Hypothalamus (tissue), 51 donors: ENCODE measurements at places on chromosomes 2 and 18.
A peak's percentile ranks its signal among the peaks of the same experiment; 100 is the strongest.

DNA sequence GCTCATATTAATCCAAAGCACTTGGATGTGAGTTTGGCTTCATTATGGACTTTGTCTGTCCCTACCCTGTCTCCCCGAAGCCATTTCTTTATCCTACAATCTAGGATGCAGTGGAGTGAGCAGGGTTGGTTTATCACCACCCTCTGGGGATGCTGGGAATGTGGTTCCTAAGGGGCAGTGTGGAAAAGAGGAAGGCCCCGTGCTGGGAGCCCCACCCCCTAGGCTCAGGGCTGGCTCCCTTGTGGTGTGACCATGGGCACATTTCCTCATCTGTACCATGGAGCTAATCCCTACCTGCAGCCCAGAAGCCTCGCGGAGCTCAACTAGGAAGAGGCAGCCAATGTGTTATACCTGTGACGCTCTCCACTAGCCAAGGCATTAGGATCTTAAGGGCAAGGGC, 92.5 kb downstream of the TGOLN2 start:
- DNase-seq, result no peak

- peak; percentile 31 for DNase-seq
These were observed 139.4 kb downstream of the AKAIN1 start for GRCh38 chr18:5057386-5058348.

- DNase-seq, result no peak
These were observed 90.4 kb downstream of the MARCHF4 start for GRCh38 chr2:216281876-216282275.

DNA sequence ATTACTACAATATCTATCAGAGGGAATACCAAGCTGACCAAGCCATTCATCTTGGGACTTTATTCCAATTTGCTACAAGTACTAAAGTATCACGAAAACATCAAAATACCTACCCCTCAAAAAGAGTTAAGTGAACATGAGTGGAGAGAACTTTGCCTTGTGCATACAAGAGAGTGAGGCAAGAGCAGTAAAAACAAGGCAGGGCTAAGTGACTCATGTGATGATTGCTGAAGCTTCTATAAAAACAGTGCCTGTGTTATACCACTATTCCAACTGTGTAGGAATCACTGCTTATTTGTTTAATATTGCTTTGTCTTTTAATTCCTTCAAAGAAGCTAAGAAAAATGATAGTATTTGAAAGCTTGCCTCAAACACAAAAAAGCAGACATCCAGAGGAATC, 61.2 kb downstream of the FARSB start:
- no peak for DNase-seq

DNA sequence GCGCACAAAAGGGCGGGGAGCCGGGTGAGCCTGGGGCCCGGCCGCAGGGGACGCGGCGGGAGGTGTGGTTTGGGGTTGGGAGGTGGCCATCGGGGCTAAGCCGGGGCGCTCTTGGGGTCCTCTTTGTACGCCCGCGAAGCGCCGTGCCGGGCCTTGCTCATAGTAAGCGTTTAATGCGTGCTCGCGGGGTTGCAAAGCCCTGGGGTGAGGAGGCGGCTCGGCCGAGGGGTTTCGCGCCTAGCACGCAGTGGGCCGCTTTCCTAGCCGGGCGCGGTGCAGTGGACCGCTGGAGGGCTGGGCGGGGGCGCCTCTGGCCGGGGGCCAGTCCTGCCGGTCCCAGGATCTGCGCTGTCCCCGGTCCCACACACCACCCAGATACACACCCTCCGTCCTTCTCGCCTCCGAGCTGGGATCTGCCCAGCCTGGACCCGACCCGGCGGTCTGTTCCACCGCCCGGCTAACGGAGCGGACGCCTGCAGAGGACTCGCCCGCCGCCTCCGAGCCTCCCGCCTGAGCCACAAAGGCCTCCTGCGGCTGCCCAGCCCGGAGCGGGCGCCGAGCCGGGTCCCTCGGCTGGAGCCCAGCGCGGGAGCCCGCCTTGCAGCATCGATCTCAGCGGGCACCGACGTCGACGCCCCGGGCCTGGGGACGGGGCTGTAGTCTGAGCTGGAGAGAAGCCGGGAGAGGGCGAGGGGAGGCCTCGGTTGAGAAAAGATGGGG, 564 bp downstream of the DPYSL5 start:
- no peak for DNase-seq

- no peak for DNase-seq
These were observed 35.0 kb upstream of the PTMA start for GRCh38 chr2:231673348-231673770.

DNA sequence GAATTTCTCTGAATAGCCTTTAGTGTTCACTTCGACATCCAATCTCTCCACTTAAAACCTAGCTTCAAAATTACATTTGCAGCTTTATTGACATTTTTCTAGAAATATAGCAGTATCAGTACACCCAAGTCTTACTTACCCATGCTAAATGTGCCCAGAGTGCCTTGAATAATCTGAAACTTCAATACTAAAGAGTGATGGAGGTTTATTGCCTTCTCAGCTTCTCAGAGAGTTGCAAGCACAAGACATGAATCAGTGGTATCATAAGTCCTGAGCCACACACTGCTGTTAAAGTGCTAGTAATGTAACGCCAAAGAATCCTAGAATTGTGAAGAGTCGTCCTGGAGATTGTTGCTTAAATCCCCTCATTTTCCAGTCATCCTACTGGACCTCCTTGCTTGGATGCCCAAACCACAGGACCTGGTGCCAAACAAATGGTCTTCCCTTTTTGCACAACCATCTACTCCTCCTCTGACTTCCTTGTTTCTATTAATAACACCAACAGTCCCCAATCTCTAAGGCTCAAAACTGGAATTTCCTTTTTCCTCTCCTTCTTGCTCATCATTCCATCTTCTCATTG, 83.2 kb upstream of the SPATS2L start:
- DNase-seq, result no peak

DNA sequence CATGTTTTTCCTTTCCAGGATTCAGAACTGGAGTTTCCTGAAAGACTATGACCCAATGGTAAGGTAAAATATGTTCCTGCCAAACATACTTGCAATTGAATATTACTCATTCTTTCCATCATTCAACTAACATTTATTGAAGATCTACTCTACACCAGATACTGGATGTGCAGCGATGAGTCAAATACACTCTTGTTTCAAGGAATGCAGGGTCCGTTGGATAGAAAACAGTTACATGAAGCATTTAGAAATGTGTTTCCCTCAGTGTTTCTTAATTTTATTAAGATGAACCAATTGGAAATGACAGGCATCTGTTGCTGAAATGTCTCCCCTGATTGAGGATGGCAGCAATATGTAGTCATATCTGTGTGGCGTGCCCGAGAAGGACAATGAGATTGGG, 14.8 kb upstream of the SLC66A3 start:
- DNase-seq, result no peak

GRCh38 chr2:83536556-83536955, 922.5 kb downstream of the SUCLG1 start:
- DNase-seq, result no peak
